ENCODE measurements at places on chromosomes 5 and 9.

GRCh38 chr5:52738095-52738506, 49.6 kb upstream of the ITGA1 start:
- DNase-seq = no peak

- no peak for DNase-seq
Observed at GRCh38 chr9:80871596-80871995, 817.8 kb downstream of the TLE1 start.

DNA sequence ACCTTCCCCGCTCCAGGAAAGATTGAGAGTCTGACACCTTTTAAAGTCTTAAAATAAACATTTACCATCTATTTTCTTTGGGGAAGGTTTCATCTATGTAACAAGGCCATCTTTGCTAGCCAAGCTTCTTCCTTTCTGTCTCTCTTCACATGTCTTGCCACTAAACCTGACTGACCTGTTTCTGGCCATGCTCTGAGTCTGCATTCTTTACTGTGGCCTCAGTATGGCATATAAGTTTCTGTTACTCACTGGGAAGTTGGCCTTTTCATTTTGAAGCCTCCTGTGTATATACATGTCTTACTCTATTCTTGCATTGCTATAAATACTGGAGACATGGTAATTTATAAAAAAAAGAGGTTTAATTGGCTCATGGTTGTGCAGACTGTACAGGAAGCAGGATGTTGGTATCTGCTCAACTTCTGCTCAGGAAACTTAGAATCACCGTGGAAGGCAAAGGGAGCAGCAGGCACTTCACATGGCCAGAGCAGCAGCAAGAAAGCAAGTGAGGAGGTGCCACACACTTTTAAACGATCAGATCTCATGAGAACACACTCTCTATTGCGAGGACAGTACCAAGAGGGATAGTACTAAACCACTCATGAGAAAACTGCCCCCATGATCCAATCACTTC, 48.1 kb downstream of the KCNV2 start:
- DNase-seq = no peak

DNA sequence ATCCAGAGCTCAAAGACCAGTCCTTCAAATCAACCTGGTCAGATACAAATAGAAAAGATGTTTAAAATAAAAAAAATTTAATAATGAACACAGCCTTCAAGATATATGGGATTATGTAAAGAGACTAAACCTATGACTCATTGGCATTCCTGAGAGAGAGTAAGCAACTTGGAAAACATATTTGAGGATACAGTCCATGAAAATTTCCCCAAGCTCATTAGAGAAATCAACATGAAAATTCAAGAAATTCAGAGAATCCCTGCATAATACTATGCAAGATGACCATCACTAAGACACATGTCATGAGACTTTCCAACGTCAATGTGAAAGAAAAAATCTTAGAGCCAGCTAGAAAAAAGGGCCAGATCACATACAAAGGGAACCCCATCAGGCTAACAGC, 512.9 kb upstream of the PTGER4 start:
- DNase-seq = no peak

All from hypothalamus (tissue), 51 donors.